Inflammatory macrophage treated with lipopolysaccharide for 1 hour (primary cell): ENCODE measurements at places on chromosomes 6 and 20.
A peak's percentile ranks its signal among the peaks of the same experiment; 100 is the strongest.

- no peak for DNase-seq
Measured at GRCh38 chr6:18598551-18599264, 211.6 kb downstream of the RNF144B start.

DNA sequence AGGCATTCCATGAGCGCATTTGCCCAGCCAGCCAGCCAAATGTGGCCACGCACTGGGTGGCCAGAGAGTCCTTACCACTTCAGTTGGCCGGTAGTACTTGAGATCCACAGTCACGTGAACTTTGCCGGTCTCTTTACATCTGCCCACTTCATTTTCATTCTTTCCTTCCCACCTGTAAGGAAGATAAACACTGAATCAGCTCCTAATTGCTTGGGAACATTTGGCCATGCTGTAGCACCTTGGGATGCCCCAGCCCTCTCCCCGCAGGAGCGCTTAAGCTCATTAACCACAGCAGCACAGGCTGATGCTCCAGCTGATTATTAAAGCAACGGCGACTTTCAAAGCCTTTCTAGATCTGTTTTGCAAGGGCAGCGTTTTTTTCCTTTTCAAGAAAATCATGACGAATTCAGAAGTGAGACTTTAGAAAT, 116.6 kb downstream of the FOXC1 start:
- no peak for DNase-seq

DNA sequence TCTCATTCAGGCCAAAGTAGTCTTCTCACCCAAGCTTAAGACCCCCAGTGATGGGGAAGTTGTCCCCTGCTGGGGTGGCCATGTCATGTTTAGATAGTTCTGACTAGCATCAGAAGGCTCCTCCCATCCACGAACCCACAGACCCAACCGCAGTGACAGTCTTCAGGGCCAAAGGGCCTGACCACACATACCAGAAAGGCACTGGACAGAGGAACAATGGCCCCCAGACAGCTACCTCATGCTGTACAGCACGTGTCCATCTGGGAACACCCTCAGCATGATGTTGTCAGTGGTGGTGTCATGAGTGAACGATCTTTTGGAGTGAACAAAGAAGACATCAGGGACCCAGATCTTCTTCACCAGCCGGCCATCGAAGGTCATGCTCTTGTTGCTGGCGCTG, 46.3 kb downstream of the GABRR2 start:
- no peak for DNase-seq

DNA sequence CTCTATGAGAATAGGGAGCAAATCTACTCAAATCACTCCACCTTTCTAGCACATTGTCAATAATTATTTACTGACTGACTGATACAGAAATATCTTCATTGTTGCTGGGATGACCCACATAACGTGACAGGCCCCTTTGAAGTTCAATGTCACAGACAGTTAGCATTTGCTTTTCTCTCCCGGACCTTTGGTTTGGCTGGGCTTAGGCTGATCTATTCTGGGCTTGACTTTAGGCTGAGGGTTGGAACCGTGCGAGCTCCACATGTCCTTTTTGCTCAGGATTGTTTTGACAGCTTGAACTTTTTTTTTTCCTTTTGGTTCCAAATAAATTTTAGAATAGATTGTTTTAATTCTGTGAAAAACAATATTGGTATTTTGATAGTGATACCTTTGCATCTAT, 12.0 kb downstream of the ULBP3 start:
- DNase-seq = no peak

DNA sequence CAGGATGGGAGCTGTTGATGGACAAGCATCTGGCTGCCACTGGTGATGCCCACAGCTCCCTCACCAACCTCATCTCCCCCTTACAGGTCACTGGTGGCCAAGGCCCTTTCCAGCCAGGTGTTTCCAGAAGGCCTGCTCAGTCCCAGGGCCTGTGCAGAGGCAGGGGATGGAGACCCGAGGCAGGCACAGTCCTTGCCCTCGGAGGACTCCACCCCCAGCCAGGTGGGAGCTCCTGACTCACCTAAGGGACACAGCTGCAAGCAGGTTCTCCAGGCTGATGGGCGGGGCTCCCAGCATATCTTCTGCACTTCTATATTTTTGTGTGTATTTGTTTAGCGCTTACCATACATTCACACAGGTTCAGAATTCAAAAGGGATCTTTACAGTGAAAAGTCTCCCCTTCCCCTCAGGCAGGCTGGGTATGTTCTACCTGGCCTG, 17.4 kb downstream of the PRPH2 start:
- DNase-seq = no peak

DNA sequence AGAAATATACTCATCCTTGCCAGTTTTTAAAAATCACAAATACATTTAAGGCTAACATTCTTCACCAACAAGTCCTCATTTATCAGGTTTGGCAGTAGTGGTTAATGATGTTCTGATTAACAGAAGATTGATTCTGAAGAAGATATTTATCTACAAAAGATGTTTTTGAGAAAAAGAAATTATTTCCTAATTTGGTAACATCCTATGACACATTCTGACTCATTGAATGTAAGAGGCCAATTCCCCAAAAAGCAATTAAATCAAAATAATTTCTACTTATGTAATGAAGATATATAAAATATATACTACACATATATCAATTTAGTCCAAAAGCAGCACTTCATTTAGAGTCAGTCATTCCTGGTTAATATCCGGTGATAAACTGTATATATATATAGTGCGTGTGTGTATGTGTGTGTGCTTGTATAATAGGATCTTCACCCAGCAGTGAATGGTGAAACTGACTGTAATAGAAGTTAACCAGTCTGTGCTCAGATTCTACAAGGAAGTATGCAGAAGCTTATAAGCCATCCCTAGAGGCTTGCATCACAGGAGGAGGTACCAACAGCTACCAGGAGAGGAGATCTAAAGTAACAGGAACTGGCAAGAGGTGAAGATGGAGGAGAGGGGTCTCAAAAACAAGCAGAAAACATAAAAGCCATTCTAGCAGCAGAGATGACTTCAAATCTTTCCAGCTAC, 82.9 kb upstream of the MARCKS start:
- peak; percentile 66 for DNase-seq

- DNase-seq = no peak
Measured at GRCh38 chr20:24314053-24314452, 155.4 kb upstream of the SYNDIG1 start.

DNA sequence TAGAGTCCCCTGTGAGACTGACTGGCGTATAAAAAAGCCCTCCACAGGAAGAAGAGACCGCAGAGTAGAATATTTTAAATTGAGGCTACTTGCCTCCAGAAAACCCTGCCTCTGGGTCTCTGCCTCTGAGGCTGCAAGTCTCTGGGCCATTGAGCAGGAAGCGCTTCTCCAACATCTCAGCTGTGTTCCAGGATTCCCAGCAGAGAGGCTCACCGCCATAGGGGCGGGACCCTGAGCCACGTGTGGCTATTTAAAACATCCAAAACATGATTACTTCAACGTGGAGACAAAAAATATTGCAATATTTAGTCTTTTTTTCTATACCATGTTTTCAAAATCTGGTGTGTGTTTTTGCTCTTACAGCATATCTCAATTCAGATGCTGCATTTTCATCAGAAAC, 59.4 kb downstream of the GNAS-AS1 start:
- DNase-seq = no peak

- no peak for DNase-seq
Measured at GRCh38 chr20:10648651-10649050, 25.1 kb downstream of the JAG1 start.

DNA sequence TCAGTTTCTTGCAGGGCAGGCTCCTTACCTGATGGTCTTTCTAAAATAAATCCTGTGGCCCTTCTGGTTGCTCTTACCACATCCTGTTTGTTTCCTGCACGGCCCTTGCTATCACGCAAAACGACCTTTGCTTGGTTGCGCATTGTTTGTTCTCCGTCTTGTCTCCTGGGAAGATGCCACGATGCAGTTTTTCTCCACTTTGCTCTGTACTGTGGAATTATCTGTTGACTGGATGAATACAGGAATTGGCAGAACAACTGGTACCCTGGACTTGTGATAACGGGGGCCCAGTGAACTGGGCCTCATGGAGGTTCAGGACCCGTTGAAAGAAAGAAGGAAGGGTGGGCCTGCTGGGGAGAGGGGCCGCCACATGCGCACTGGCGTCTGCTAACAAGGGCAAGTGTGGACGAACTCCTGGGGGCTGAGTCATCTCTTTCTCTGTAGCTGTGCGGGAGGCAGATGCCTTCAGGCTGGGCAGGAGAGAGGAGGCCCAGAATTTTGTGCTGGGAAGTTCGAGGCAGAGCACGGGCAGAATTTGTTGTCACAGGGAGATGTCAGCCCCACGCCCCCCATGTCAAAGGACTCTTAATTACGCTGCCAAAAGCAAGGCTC, 139.9 kb downstream of the BMP7 start:
- DNase-seq = no peak

DNA sequence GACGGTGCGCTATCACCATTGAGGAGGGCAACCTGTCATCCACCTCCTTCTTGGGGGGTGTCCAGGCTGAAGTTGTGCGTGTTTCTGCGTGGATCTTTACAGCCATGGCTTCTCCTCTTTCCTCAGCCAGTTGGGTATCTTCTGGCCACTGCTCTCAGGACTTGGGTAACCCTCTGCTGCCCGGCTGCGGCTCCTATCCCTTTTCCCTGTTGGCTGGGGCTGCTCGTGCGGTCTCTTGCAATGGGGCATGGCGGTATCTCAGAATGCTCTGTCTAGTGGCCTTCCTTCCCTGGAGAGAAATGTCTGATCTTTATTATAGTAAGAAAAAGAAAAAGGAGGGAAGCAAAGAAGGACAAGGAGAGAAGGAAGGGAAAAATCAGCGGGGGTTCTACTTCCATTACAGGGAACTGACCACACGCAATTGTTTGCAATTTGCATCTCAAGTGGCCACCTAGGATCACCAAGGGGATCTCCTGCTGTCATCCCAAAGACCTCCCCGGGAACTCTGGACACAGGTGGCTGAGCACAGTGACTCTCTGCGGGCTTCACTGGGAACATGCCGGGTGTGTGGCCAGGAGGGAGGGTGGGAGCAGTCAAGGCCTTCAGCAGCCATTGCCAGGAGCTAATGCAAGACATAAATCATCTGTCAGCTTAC, 60.8 kb downstream of the NPEPL1 start:
- no peak for DNase-seq

GRCh38 chr20:43452404-43453126, 5.1 kb upstream of the SRSF6 start:
- no peak for DNase-seq

GRCh38 chr20:43515628-43516027, 8.1 kb downstream of the L3MBTL1 start:
- no peak for DNase-seq

- peak; percentile 0 for DNase-seq
Measured at GRCh38 chr20:36273414-36274180, 32.5 kb upstream of the DLGAP4 start.

- DNase-seq = no peak
Measured at GRCh38 chr6:129614464-129614863, 95.5 kb downstream of the ARHGAP18 start.

DNA sequence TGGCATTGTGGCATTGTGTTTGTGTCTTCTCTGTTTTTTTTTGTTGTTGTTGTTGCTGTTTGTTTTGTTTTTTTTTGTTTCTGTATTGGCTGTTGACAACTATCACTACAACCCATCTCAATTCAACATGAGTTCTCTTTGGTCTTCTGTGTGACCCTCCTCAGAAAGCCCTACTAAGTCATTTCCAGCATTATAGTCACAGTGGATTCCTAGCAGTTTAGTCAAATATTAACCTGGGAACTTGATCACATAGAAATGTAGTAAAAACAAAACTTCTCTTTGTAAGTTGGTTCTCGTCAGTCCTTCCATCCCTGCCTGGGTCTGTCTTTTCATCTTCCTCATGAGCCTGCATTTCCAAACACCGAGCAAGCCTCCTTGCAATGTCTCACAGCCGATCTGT, 16.8 kb downstream of the SLC17A2 start:
- DNase-seq = no peak

DNA sequence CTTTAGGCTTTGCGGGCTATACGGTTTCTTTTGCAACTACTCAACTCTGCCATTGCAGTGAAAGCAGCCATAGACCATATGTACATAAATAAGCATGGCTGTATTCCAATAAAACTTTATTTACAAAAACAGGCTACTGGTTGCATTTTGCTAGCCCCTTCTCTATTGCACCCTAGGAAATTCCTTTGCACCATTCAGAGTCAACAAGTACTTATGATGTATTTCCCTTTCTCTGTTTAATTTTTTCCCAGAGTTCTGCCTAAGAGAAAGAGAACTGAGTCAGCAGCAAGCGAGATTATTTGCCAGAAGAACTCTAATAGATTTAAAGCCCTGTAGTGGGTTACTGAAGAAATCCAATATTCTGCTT, 33.8 kb downstream of the ADGRF1 start:
- no peak for DNase-seq

- no peak for DNase-seq
Measured at GRCh38 chr20:51884561-51884960, 82.2 kb upstream of the SALL4 start.

DNA sequence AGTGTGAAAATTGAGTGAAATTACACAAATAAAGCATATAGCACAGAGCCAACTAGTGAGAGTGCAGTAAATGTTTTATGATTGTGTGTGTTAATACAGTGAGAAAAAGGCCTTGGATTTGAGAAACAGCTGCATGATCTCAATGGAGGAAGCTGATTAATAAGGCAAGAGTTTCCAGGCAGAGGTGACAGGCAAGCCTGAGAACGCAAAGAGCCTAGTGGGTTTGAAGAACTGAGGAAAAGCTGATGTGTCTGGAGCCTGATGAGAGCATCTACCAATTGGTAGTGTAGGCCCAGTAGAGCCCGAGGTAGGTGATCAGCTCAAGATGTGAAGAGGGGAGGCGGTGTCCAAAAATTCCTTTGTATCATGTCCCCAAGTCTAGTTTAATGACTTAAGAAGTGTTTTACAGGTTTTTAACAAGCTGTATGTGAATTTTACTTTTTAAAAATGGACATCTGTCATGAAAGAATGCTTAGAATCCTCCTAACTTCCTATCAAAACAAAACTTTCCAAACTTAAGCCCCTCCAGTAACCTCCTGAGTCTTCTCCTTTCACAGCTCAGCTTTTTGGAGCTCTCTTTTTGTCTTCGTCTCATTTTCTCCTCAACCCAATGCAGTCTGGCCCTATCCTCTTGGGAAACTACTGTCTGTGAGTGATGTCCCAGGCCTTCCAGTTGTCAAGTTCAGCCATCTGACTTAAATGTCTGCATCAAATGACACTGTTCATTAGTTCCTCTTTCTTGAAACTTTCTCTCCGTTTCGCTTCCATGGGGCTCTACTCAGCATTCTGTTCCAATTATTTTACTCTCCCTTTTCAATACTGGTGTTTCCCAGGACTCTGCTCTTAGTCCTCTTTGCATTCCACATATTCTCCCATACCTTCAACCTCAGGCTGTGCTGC, 1.2 kb downstream of the CDC40 start:
- DNase-seq = peak; percentile 63

DNA sequence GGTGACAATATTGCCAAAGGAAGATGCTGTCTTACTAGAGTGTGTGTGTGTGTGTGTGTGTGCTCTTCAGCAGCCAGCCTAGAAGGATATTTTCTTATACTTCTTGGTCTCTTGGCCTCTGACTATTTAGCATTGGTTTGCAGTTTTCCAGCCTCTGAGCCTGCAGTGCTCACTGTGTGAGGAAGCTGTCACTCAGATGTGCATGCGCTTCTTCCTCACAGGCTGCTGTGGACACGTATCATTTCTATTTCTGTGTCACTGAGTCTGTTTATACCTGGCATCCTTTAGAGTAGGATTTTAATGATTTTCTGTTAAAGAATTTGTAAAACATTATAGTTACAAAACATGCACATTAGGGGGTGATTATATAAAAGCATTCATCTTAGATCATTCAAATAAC, 83.3 kb downstream of the ALDH8A1 start:
- no peak for DNase-seq
